ENCODE measurements at places on chromosomes 3 and 15.

DNA sequence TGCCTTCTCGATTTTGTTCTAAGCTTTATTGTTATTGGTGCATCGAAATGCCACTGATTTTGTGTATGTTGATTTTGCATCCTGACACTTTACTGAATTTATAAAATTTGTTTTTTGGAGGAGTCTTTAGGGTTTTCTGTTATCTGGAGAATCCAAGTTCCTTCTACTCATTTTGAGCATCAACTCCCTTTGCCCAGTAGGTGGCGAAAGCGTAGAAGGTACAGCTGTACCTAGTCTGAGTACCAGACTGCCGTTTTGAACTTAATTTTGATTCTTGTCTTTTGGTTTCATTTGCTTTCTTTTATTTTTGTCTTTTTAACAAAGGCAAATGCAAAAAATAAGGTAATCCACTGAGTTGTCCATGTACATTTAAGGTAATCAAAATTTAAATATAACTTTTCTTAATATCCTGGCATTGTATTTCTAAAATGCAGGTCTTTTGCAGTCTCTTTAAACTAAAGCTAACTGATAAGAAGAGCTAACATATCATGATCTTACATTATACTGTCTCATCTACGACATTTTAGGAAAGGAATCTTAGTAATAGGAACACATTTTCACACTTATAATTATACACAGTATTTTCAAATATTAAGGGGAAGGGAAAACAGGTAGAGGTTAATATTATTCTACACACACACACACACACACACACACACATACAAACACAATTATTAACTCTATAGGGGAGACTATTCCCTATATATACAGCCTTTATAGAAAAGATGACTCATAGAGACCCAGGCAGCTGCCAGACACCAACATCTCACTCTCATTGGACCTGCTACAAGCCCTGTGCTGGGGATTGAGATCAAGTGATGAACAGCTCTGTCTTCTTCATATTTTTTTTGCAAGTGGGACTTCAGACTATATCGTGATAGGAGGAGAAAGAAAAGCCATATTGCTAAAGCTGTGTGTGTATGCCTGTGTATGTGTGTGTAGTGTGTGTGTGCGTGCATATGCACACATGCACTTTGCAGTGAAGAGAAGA is 71.8 kb downstream of the SYNPR start:
- no peak for DNase-seq

DNA sequence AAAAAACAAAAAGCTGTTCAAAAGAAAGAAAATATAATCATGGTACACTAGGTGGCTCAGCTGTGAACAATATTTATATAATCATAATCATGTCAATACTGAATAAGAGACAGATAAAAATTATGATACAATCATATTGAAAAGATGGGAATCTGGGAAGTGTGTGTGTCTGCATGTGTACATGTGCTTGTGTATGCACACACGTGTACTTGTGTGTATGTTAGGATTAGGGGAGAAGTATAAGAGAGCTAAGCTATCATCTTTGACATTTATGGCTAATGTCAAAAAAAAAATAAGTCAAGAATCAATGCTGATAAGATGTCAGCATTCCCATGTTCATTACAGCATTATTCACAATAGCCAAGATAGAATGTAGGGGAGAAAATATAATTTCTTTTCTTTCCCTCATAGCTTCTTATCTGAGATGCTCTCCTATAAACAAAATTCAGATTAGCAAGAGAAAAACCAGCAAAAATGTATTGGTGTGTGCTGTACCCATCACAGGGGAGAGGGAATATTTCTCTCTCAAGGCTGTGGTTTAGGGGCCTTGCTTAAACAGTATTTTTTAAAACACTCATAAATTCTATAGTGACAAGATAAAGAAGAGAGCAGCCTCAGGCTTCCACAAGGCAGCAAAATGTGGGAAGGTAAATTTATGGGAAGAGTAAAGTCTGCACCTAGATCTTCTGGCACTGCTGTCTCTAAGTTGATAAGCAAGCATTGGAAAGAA is 63.4 kb upstream of the ITGA11 start:
- no peak for DNase-seq

DNA sequence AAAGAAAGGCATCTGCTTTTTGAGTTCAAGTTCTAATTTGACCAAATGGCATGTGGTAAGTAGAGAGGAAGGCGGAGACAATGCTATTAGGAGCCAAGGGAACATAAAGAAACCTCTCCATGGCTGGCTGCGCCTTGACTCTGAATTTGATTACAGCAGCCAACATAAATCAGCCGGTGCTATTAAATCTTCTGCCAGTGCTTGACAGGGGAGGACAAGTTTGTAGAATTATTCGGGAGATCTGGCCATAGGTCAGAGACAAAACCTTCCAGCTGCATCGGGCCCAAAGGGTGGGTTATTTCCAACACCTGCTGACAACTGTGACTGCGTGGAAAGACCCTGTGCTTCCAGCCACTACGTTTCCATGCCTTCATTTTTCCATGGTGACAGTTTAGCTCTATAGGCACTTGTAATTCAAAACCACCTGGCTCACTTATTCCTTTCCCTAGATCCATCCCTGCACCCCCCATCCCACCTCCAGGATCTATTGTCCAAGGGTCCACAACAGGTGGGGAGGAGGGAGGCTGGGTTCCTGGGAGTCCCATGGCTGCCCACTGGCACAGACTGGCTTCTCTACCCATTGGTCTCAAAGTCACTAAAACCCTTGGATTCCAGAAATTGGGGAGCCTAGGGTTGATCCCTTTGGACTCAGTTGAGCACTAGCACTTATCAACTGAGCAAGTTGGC is 15.9 kb downstream of the COLQ start:
- DNase-seq: no peak

DNA sequence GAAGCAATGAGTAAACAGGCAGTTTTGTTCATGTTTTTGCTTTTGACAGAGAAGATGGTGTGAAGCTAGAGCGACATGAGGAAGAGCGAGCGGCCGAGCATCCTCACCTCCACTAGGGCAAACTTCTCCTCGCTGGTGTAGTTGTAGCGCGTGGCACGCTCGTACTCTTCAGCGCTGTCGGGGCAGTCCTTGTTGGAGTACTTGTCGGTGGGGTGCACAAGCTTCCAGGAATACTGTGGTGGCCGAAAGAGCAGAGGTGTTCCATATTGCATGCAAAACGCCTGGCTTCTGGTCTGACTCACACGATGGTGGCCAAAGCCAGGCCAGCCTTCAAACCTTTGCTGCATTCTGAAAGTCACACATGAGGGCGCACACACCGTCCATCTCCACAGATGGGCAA is 54.3 kb downstream of the CYFIP1 start:
- no peak for DNase-seq

DNA sequence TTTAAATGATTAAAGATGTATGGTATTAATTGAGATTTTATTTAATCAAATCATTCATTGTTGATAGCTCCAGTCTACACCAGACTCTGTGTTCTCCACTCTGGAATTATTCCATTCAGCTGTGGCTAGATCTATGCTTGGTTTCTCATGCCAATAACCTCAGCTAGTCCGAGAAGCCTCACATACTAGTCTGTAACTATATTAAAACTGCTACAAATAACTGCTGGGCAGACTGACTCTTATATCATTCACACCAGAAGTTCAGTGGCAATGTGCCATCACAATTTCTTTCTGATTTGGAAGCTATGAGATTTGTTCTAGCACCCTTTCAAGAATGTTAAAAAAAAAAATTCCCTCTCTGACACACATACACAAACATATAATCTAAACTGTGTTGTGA is 947.3 kb downstream of the ROBO1 start:
- DNase-seq: no peak

GRCh38 chr3:106711650-106712049 is 665.6 kb upstream of the CCDC54 start:
- no peak for DNase-seq
